ENCODE measurements at places on chromosomes 7 and 10.

- DNase-seq: no peak
These were observed 10.7 kb upstream of the PRPS1L1 start for GRCh38 chr7:18038382-18038781.

- DNase-seq: no peak
These were observed 34.9 kb upstream of the TLL2 start for GRCh38 chr10:96548589-96548988.

- peak; percentile 70 for DNase-seq
These were observed 256.5 kb downstream of the FRMD4A start for GRCh38 chr10:14074062-14074884.

- DNase-seq: no peak
These were observed 18.0 kb downstream of the CHST15 start for GRCh38 chr10:124075231-124075955.
